Activated naive CD4-positive, alpha-beta T cell treated with Interleukin-2 at 50 U/mL for 16 hours (primary cell): ENCODE measurements at places on chromosomes 2 and 18.
A peak's percentile ranks its signal among the peaks of the same experiment; 100 is the strongest.

DNA sequence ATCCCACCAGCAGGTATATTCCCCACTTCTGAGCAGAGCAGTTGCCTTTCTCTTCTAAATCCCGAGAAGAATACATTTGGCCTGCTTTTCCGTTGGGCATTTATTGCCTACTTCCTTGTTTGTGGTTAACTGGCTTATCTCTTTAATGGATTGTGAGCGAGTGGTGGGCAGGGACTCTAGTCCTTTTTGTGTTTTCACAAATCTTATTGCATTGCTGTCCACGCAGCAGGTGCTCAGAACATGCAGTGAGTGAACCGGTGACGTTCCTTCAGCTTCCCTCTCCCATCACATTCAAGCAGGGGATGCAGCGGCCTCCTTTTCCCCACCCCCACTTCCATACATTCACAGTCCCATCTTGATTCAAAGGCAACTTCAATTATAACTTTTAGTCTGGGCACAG is 28.9 kb upstream of the GAREM2 start:
- no peak for DNase-seq

DNA sequence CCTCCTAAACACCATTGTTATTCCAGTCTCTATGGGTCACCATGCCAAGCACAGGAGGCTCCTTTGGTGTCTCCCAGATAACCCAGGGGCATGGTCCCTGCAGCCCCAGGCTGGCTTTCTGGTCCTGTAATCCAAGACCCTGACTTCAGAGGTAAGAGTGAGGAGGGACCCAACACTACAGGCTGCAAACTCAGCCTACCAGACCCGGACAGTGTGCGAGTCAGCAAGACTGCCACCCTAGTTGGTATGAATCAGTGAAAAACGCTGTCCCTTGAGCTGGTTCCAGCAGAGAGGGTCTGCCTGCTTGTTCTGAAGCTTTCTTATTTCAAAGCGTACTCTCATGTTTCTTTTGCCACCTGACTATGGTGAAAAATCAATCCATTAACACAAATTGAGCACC is 47.6 kb upstream of the ZFP36L2 start:
- no peak for DNase-seq

DNA sequence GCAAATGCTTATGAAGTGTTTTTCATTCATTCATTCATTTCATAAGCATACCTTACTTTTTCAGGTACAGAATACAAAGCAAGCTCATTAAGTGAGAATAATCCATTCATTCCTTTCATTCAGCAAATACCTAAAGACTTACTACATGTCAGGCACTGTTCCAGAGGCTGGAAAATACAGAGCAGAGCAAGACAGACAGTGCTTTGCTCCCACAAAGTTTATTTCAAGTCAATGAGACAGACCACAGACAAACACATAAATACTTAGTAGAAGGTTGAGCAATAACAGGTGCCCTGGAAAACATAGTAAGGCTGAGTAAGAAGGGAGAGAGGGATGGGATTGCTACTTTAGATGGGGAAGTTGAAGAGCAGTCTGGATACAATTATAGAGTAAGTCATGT is 309.8 kb downstream of the C1D start:
- no peak for DNase-seq

DNA sequence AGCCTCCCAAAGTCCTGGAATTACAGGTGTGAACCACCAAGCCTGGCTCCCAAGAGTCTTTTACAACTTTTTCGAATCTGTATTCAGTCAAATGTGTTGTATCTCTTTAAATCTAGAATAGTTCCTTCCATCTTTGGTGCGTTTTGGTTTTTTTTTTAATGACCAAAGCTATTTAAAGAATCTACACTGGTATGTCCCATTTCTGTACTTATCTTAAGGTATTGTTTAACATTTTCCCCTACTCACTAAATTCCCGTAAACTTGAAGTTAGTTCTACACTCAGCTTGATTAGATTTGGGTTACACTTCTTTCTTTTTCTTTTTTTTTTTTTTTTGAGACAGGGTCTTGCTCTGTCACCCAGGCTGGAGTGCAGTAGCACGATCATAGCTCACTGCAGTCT is 63.8 kb downstream of the TMEM237 start:
- DNase-seq, result no peak

- no peak for DNase-seq
Measured at GRCh38 chr2:160890667-160891352, 269.4 kb upstream of the TANK start.

DNA sequence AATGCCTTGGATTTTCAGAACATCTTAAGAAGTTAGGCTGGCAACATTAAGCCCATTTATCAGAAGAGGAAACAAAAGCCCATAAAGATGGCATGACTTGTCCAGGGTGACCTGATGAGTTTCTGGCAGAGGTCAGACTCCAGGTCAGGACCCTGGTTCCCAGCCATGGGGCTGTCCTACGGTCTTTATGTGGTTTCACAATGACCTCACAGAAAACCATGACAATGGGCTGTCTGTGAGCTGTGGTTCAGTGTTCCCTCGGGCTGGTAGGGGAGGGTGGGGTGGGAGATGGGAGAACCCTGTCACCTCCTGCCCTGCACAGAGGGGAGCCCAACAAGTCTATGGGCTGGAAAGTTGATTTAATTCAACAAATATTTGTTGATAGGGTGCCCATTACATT is 101.8 kb downstream of the LOXHD1 start:
- no peak for DNase-seq

- DNase-seq, result no peak
Measured at GRCh38 chr2:36322108-36322507, 33.5 kb upstream of the CRIM1 start.

DNA sequence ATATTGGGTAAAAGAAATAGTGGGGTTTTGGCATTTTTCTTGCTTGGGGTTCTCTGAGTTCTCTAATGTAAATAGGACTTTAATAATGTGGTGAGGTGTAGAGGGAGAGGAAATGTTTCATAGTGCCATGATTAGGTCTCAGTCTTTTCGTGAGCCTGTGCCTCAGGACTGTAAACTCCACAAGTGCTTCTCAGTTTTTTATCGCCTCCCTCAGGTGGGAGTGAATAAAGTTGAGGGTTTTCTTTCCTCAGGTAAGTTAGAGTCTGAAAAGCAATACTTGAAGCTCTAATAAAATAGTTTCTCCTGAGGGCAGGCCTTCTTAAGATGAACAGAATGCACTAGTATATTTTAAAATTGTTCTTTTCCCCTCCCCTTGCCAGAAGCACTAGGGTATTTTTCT is 243.1 kb upstream of the SETBP1 start:
- no peak for DNase-seq

DNA sequence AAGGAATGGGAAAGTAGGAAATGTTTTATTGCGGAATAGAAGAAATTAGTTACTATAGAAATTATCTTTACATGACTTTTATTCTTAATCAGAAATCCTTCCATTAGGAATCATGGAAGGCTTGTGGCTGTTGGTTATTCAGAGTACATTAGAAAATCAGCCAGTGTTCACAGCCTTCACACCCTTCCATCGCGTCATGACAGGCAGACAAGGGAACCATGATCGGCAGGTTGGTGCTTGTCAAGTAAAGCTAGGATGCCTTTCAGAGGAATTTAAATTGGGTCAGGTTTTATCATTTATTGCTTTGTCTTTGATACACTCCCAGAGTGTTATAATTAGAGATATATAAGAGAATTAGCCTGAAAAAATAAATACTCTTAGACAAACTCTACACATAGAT is 400.6 kb downstream of the THSD7B start:
- no peak for DNase-seq

- no peak for DNase-seq
Measured at GRCh38 chr2:47697000-47697601, 85.8 kb upstream of the MSH6 start.

DNA sequence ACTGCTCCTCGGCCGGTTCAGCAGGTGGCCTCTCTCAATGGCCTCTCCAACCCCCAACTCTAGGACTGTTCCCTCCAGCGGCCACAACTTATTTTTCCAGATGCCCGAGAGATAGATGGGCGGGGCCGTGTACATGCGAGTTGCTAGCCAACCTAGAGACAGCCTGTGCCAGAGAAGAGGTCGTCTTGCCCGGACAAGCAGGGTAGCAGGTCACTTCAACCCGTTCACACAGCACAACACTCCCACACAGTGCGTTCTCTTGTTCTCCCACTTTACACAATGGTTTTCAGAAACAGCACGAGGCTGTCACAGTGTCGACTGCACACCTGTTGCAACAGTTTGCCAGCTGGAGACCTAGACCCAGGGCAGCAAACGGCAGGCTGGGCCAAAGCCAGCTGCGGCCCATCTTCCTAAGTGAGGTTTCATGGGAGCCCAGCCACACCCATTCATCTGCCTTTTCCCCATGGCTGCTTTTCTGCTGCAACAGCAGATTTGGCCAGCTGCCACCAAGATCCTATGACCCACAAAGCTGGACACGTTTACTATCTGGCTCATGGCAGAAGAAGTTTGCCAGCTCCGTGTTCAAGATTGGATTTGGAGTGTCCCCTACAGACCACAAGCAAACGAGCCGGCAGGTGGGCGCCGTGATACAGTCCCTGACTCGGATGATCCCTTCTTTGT is 7.3 kb upstream of the PRLH start:
- no peak for DNase-seq

GRCh38 chr2:137420744-137421143 is 543.5 kb upstream of the HNMT start:
- DNase-seq, result no peak

DNA sequence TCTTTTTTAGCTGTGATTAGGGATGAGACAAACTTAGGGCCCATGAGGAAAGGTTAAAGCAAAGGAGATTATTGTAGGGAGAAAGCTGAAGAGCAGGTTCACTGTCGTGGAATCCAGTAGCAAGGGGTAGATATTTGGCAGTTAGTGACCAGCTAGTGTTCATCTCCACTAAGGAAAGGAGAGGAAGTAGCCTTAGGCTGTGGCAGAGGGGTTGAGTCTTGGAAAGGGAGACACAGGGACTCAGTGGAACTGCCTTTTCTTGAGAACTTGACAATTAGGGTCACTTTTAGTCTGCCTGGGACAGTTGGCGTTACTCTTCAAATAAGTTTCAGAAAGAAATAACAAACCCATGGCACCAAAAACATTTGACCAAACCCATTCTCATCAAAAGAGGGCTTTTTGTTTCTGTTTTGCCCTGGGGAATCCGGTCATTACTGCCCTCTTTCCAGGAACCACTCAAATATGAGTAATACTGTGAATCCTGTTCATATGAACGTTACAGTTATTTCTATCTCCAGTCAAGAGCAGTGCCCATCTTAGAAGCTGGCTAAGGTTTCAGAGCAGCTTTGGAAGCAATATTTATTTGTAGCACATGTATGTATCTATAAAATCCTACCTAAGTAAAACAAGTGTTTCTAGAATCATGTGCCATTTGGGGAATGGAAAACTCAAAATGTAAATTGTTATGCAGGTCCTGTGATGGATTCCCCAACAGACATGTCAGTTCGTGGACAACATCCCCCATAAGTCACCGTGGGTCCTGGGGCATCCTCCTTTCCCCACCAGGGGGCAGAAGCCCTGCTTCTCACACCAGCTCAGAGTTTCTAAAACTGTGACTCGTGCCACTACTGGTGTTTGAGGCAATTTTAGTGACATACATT is 77.3 kb upstream of the PHLPP1 start:
- peak; percentile 57 for DNase-seq

DNA sequence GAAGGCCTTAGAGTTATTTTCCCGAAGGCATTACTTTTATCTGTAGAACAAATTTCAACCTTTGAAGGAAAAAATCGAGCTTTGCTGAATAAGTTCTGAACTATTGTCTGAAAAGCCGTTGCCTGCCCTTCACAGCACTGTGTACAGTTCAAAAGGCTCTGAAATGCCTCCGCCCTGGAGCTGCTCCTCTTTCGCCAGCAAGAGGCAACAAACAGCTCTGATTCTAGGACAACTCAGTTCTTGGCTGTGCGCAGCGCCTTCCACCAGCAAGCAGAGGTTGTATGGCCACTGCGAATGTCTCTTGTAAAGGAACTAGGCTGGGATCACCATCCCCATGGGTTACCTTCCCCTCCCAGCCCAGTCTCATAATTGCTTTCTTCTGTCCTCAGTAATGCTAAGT is 308.5 kb downstream of the GBX2 start:
- DNase-seq, result no peak

DNA sequence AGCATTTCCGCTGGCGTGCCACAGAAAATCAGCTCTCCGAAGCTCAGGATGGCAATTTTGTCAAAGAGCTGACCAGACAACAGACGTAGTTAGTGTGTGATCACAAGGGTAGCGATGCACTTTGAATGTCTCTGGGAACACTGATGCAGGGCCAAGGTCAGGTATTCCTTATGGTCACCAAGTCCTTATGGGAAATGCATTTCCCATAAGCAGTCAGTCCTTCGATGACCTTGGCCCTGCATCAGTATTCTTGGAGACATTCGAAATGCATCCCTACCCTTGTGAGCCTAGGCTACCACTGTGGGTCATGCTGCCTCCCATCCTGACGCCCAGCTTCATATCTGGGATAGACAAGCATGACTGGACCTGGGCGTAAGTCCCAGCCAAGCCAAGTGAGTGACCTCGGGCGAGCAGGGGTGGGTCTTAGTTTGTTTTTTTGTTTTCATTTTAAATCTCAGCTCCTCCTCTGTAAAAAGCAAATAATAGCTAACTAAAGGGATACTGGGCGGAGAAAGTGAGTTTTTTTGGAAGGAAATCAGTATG is 13.6 kb downstream of the ABCG5 start:
- DNase-seq, result no peak

GRCh38 chr2:55247025-55247424 is 14.5 kb downstream of the RPS27A start:
- no peak for DNase-seq

- no peak for DNase-seq
Measured at GRCh38 chr2:139077099-139077737, 297.0 kb upstream of the NXPH2 start.

- DNase-seq, result no peak
Measured at GRCh38 chr2:172464400-172465129, 37.2 kb downstream of the ITGA6 start.

DNA sequence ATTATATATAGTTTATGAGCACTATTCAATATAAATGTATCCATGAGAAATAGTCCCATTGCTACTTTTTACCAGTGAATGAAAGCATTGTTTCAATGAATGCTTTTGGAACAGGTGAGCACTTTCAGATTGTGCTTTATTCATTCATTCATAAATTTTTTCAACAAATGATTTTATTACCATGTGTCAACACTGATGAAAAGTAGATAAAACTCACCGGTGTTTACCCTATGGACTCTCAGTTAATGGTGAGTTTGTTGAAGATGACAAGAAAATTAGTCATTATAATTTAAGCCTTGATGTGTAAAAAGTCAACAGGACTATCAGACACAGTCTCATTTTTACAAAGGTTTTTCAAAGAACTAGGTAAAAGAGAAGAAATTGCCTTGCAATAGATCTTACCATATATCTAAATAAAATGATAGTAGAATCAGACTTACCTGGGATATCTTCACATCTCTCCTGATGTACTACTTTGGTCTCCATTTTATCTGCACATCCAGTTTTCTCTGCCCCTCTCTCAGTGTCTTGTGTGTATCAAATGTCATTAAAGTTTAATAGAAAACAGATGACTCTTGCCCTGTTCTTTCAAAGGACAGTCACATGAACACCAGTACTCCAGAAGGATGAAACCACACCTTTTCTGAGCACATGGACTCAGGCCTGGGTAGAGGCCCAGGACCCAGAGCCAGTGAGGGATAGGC is 325.3 kb upstream of the RND3 start:
- DNase-seq, result no peak
